ENCODE measurements at places on chromosomes 16 and 17.

GRCh38 chr17:21551081-21551881 lies 141.0 kb upstream of the KCNJ18 start:
- ATAC-seq: peak; percentile 93

DNA sequence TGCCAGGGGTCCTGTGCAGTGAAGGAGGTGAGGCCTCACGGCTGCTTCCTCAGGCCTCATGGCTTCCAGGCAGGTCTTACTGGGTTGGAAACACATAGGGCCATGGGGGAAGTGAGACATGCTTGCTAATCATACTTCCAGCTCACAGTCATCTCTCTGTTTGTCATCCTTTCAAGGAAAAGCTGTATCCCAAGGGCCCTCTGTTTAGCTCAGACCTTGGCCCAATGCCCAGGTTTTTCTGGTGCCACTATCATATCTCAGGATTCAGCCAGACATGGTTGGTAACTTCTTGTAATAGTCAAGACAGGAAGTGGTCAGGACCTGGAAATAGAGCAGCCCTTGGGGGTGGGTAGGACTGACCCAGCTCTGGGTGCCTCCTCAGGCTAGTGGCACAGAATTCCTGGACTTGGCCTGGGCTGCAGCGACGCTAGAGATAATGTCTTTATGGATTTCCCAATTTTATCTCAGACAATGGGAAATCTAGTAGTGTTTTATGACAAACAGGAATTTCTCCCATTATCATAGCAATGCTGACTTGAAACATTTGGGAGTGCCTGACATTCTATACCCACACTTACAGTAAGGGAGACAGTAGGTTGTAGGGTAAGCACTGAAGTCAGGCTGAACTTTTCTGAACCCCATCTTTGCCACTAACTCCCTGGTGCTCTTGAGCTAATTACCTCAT lies 13.5 kb upstream of the ITGB3 start:
- peak; percentile 80 for ATAC-seq

DNA sequence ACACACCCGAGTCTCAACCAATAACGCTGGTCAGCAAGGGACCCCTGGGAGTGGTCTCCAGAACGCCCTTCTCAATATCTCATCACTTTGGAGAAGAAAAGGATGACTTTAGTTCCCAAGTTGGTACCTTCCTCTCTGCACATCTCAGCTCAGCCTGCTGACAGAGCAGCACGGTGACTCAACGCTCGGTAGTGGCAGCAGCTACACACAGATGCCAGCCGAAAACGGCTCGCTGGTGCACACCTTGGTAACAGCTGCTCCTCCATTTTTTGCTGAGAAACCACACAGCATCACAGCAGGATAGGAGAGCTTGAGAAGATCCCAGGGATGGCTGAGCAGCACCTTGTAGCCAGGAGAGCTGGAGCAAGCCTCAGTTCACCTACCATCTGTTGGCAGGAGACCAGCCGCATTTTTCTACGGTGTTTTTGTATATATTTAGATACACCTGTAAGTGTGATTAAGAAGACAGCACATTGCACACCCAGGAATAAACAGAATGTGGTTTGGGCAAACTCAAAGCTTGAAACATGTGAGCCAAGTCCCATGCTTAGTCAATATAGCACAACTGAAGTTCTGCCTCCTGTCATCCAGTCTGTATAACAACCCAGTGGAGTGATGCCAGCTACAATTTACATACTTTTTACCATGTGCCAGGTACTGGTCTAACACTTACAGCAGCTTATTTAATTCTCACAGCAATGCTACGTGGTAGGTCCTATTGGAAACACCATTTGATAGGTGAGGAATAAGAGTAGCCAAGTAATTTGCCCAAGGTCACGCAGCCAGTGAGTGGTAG lies 83.8 kb upstream of the ERCC4 start:
- no peak for ATAC-seq

DNA sequence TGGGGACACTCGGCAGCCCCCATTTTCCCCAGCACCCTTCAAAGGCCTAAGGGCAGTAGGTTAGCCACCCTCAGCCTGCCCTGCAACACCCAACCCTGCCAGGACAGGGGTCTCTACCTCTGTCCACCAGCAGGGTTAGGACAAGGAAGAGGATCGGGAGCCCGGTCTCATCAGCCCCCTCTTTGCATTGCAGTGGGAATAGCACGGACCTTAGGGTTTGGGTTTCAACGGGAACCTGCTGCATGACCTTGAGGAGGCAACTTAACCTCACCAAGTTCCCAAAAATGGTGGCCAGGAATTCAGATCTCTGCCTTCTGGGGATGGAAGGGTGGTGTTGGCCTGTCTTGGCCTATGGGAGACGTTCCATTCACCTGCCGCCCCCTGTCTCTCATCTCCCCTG lies 20.2 kb upstream of the SPPL2C start:
- no peak for ATAC-seq

GRCh38 chr16:29747947-29748759 lies 2.4 kb upstream of the C16orf54 start:
- peak; percentile 86 for ATAC-seq

GRCh38 chr17:9937241-9937761 lies 32.2 kb upstream of the RCVRN start:
- peak; percentile 74 for ATAC-seq

GRCh38 chr17:75525806-75526554 lies 483 bp downstream of the LLGL2 start:
- no peak for ATAC-seq

- peak; percentile 97 for ATAC-seq
Measured at GRCh38 chr16:14003074-14003570, 68.0 kb upstream of the MRTFB start.

GRCh38 chr17:77644181-77645071 lies 314.1 kb upstream of the TNRC6C start:
- ATAC-seq: no peak

- ATAC-seq: peak; percentile 76
Measured at GRCh38 chr16:87203060-87203656, 114.0 kb downstream of the C16orf95 start.

DNA sequence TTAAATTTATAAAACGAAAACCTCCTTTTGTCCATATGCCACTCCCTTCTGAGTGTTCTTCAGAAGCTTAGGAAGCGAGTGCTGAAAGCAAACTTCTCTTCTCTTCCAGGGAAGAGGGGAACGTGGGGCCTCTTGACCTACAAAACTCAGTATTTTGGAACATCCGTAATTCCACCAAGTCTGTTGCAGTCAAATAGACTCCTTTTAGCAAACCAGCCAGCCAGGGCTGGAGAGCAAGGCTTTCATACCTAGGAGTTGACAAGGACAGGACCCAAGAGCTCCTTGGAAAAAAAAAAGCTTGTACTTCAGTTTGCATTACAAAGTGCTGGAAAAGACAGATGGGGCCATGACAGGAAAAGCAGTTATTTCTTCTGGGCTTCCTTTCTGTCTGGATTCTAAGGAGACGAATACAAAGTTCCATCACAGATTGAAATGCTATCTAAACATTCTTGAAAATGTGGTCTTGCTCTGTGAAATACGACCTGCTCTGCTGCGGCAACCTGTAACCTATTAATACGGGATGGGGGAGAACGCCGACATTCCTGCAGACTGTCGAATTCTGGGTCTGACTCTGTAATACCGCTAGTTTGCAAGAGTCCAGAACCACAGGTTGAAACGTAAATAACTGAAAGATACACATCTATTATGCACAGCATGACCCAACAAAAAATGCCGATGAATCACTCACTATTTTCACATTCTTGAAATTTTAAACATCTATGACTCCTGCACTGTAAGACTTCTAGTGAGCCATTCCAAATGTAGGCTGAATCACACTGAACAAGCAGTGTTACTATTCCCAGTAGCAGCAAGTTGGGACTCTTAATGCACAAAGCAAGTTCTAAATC lies 20.6 kb downstream of the VPS53 start:
- peak; percentile 56 for ATAC-seq

DNA sequence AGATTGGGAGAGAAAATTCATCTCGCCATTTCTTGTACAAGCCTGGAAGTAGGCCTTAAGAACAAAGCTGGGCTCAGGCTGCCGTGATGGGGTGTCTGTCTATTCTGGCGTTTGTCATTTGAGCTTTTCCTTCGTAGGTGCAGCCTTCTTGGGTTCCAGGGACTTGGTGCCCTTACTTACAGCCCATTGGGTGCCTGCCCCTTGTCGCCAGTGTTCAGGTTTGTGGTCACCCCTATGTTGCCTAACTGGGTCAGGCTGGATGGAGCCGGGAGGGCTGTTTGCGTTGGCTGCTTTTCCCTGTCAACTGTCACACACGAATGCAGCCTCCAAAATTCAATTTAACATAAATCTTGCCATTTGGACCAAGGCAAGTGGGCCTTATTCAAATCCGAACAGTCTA lies 23.7 kb upstream of the MED9 start:
- ATAC-seq: no peak

DNA sequence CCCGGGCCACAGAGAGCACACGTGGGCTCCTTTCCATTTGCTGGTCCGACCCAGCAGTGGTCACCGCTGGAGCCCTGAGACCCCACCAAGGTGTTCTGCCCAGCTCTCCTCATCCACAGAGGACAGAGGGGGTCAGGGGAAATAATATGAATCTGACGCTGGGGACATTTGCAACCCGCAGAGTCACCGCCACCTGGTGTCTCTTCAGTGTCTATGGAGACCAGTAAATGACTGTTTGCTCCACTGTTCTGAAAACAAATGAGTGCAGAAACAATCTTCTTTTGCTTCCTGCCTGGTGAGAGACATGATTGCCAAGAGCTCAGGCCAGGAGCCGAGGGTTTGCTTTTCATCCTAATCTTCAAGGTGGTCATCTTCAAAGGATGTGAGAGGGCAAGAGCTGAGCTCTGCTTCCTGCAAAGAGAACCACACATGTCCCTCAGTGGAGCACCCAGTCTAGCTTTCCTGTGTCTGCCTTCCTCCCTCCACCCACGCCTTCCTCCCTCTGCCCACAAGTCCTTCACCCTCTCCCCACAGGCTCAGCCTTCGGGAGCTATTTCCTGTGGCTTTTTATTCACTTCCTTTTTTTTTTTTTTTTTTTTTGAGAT lies 14.7 kb upstream of the KLHDC4 start:
- ATAC-seq: no peak

DNA sequence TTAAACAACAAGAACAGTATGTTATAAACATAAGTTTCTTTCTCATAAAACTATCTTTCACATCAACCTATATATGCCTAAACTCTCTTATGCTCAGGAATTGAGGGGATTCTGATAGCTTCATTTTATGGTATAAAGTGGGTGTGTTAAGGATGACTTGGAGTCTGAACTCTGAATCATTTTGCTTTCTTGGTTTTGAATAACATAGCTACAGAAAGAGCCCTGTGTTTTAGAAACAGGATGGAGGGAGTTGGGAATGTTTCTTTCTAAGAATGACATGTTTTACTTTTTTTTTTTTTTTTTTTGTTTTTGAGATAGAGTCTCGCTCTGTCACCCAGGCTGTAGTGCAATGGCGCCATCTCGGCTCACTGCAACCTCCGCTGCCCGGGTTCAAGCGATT lies 50.1 kb downstream of the RHOT1 start:
- ATAC-seq: no peak

DNA sequence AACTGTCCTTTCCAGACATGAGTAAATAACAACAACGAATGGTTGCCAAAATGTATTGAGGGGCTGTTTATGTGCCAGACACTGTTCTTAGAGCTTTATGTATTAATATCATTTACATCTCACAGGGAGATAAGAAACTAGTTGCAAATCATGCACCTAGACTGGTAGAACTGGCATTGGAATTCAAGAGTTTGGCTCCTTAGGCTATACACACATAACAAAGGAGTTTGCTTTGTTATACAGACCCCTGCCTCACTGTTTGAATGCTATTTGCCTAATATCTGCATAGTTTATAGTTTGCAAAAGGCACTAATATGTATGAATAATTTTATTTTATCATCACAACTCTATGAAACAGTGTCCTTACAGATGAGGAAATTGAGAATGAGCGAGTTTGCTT lies 100.0 kb downstream of the FTO start:
- no peak for ATAC-seq

DNA sequence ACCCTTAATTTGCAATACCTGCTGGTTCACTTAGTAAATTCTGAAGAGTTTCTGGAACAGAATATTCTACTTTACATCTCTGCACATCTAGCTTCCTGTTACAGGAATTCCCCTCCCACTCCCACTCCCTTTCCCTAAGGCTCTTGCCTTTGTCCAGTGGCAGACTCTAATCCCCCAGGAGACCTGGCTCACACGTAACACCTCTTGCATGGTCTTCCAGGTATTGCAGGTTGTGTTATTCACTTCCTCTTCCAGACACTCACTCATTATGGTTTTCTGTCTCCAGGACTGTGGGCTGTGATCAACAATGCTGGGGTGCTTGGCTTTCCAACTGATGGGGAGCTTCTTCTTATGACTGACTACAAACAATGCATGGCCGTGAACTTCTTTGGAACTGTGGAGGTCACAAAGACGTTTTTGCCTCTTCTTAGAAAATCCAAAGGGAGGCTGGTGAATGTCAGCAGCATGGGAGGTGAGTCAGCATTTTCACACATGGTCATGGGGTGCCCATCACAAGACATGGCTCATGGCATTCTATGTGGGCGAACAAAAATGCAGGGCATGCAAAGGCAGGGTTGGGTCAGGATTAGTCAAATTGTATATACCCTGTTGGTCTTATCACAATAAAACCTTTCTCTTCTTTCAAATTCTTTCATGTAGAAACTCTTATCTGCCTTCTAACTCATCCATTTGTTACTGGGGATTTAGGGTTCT lies 35.8 kb downstream of the HSD17B2 start:
- ATAC-seq: peak; percentile 69

- ATAC-seq: no peak
Measured at GRCh38 chr16:57798953-57799599, 3.2 kb downstream of the KIFC3 start.

- ATAC-seq: no peak
Measured at GRCh38 chr17:35188111-35188510, 6.1 kb downstream of the SLC35G3 start.

- no peak for ATAC-seq
Measured at GRCh38 chr17:63533433-63534077, 10.4 kb downstream of the KCNH6 start.

DNA sequence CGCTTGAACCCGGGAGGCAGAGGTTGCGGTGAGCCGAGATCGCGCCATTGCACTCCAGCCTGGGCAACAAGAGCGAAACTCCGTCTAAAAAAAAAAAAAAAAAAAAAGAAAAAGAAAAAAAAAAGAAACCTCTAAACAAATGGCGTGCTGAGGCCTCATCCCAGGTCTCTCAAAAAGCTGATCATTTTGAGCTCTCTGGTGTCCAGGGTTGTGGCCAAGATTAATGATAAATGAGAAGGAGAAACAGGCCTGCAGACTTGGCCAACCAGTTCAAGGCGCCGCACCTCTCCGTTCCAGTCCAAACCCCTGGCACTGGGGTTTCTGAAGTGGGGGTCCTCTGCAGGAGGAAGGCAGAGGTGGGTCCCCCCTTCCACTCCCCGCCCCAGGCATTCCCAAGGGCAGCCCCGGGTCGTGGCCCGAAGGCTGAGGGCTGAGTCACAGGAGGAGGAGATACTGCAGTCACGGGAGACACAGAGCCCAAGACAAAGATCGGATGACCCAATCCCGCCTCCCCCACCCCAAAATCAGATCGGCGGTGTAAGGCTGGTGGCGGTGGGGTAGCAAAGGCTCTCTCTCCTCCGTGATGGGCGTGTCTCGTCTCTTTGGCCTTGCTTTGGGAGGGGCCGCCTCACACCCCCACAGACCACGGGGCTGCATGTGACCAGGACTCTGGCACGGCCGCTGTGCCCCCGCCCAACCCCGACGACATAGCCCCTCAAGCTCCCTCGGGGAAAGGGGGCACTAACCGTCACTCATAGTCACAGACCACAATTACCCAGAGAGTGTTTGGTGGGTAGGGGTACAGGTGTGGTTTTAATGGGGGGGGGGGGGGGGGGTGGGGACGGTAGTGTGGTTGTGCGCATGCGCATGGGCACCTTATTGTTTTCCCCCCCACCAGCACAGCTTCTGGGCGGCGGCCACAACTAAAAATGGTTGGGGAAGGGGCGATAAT lies 1.1 kb downstream of the VAT1 start:
- ATAC-seq: peak; percentile 21
